ENCODE measurements at places on chromosomes 1 and 21. TPM values are rescaled to one million over a fixed set of nuclear protein-coding genes. Genes with fewer than 3 reads are reported as not detected.

DNA sequence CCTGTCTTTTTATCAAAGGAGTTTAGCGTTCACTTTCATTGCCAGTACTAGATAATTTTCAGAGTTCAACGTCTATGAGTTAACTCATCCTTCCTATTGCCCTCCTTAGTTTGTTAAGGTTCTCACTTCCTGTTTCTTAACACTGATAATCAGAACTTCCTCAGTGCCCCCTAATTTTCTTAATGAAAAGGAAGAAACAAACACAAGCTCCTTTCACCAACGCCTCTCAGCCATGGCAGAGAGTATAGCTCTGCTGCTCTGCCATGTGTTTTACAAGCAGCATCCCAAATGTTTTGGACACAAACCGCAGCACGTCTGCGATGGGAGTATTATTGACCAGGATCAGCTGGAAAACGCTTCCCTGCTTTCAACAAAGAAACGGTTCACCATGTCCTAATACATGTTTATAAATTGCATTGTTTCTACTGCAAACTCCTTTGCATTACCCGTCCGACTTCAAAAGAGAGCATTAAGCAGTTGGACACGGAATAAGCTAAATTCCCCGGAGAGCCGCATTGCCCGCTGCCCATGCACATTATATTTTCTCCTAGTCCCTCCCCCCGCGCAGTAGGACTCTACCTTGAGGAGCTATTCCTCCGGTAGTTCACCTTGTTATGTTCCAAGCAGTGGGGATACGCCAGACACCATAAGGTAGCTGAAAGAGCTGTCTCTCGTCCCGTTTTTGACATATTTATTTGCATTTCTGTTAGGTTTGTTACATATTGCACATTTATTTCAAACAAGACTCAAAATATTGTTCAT, 561 bp downstream of the OLFM3 start:
- DNase-seq = no peak

- DNase-seq = no peak
These were observed 2.9 kb upstream of the OLIG1 start for GRCh38 chr21:33067043-33067442.

LCK gene
- polyA plus RNA-seq = 0.16 TPM

DNA sequence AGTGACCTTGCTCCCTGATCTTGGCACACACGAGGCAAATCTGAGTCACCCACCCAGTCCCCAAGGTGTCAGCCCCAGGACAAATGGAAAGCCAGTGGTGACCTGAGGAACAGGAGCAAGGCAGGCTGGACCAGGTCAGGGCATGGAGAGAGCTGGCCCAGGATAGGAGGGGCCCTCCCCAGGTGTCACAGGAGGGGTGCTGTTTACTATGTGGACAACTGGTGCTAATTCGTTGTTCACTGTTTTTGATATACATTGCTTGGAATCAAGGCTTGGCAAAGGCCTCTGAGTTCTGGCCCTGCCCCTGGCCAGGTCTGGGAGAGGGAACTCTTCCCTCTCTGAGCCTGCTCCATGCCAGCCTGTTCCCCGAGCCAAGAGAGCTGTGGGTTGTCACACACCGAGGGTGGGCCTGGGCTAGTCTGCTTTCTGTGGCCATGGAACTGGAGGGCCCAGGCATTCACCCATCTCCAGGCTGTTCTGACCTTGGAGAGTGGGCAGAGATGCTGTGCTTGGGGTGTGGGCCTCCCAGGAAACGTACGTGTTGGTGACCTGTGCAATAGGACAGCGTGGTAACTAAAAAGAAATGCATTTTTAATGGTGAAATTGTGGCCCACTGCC, 41.8 kb downstream of the CRYAA start:
- no peak for DNase-seq

GRCh38 chr1:78045926-78046778, at the start of gene GIPC2:
TSS of gene GIPC2 (plus strand) at chr1:78045966. CDS start at chr1:78046095, 129 bp downstream.
- no peak for DNase-seq

GRCh38 chr1:171298696-171299095, 15.3 kb upstream of the FMO4 start:
- DNase-seq = no peak

MTMR11 gene
- 15.6 TPM for polyA plus RNA-seq

DNA sequence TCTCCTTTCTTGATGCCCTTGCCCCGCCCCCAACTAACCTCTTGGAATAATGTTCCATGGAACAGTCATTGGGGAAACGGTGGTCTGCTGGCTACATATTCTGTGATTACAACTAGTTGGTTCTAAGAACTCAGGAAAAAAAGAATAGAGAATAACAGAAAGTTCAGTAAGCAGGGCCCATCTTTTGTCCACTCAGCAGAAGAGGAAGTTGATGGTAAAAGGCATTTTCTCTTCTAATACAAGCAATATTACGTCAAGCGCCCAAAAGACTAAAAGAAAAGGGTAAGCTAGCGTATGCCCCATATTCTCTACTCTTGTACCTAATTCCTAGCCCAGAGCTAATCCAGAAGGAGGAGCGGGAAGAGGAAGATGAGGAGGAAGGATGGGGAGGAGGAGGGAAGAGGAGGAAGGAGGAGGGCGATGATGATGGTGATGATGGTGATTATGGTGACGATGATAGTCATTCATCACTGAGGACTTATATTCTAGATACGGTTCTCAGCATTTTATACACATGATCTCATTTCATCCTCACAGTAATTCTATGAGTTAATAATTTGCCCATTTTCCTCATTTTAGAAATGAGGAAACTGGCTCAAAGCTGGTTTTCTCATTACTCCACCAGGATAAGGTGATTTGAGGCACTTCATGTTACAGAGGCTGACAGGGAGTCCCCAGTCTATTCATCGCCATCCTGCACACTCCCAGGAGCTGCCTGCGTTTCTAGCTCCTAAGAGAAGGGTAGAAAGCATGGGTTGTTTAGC, 76.6 kb upstream of the EFHD2 start:
- no peak for DNase-seq

DNA sequence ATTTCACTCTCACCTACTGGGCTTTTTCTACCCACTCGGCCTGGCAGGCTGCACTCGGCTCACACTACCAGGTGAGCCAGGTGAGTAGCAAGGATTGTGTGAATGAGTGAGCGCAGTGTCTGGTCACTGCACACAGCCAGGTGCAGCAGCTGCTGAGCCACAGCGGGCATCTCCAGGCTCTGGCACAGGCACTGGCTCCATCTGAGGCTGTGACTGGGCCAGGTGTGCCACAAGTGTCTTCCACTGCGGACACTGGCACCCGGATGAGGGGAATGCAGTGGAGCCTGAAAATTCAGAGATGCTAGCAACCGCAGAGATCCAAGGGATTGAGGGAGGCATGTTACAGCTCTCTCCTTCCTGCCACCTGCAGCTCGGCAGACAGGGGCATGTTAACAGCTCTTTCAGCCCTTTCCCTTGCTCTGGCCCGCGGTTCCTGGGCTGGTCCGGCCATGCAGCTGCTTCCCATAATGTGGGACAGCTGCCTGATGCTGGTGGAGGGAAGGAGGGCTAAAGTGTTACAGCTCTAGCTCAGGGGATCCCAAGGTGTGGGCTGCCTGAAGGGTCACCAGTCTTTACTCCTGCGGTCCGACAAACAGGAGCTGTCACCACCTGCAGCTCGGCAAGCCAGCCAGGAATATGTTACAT, 1038.3 kb downstream of the AMY1C start:
- no peak for DNase-seq

NOL9 gene
- polyA plus RNA-seq = 13.7 TPM

USH2A gene
- under 0.01 TPM for polyA plus RNA-seq

- no peak for DNase-seq
These were observed 14.4 kb downstream of the PLOD1 start for GRCh38 chr1:11948822-11949458.

CNKSR1 gene
- 20.2 TPM for polyA plus RNA-seq

- DNase-seq = peak; percentile 1
These were observed 61.1 kb downstream of the HNRNPR start for GRCh38 chr1:23282957-23283356.

DNA sequence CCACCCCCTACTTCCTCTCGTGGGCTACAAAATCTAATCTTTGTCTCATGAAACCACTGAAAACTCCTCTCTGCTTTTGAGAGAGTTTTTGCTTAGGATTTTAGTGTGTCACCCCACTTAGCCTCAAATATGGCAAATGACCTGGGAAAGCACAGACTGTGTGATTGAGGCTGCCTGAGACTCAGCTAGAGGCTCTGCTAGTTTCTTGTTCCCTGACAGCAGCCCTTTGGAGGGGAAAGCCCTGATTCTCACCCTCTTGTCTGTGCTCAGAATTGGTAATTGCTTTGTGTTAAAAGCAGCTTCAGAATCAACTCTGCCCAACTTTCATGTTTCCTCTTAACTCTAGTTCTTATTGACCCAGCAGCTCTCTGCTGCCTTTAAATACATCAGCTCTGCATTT, 85.6 kb upstream of the ZP4 start:
- no peak for DNase-seq

- DNase-seq = no peak
These were observed 486.3 kb downstream of the PTPRU start for GRCh38 chr1:29722598-29722997.

GRCh38 chr1:103761896-103762295, 12.2 kb downstream of the AMY1C start:
- DNase-seq = no peak

- DNase-seq = no peak
These were observed 18.2 kb upstream of the STMN1 start for GRCh38 chr1:25924454-25924853.

GRCh38 chr1:85467036-85467435, 2.1 kb upstream of the DDAH1 start:
- DNase-seq = no peak

- DNase-seq = no peak
These were observed 42.5 kb upstream of the POFUT2 start for GRCh38 chr21:45330075-45330781.

DNA sequence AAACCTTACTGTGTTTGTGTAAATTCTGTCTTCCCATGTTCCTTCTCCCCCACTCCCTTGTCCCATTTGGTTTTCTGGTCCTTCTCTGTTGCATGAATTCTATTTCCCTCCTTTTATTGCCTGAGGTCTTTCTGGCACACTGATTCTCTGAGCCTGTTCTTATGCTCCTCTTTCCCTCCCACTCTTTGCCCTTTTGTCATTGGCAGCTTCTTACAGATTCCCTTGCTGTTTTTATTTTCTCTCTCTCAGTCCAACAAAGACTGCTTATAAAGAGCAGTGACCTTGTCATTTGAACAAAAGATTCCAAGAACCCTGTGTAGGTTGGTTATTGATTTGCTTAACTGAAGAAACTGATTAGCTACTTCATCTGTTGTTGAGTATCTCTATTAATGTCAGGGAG, 49.7 kb downstream of the GPR52 start:
- no peak for DNase-seq

DNA sequence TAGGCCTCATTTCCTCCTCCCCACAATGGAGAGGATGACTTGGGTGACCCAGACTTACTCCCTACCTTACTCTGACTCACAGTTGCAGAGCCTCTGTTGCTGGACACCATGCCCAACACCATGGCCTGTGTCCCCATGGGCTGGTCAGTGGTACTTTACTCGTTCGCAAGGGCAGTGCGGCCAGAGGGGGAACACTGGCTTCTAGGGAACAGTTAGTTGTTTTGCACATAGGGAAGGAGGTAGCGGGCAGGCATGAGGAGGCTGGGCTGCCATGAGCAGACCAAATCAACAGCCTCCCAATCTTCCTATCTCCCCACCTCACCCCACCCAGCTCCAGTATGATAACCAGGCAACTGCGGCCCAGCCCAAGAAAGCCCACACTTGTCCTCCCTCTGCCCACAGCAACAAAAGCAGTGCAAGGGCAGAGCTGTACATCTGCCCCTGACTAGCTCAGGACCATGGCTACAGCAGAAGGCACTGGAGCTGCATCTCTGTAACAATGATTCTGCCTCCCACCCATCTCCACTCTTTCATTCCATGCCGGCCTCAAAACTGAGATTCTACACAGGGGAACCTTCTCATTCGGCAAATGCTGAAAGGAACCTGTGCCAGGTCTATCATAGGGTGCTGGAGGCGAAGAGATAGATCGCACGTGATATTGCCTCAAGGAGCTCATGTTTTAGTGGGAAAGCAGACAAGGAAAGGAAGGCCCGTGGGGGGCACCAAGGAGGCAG, 18.6 kb downstream of the TAL1 start:
- DNase-seq = no peak

NBPF12 gene
- polyA plus RNA-seq = 6.4 TPM

- DNase-seq = no peak
These were observed 111.4 kb downstream of the TBX19 start for GRCh38 chr1:168391851-168392681.

GRCh38 chr1:16006010-16006409, 2.0 kb downstream of the SRARP start:
- no peak for DNase-seq

RPTN gene
- polyA plus RNA-seq = 0.64 TPM

- no peak for DNase-seq
These were observed 42.7 kb downstream of the SPATA46 start for GRCh38 chr1:162333991-162334390.

- DNase-seq = no peak
These were observed 92.9 kb upstream of the IVNS1ABP start for GRCh38 chr1:185409763-185410528.

GRCh38 chr1:160708118-160708517, 3.5 kb downstream of the CD48 start:
- DNase-seq = no peak

- DNase-seq = no peak
These were observed 339.6 kb downstream of the PDE4B start for GRCh38 chr1:66132324-66132723.

DNA sequence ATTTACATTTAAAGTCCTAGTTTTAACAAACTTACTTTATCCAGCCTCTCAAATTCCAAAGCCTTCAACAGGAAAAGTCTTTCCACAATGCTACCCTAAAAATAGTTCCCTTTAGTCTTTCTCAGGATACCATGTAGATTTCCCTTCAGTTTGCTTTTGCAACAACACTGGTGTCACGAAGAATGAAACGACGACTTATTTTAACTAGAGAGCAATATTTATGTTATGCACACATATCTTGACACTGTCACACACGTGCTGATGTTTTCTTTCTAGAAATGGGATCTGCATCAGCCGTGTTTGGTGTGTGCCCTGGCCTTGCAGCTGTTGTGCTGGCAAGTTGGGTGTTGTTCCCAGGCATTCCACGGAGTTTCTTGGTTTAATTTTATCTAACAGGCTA, 75.5 kb downstream of the SIPA1L2 start:
- no peak for DNase-seq

CD164L2 gene
- 2.7 TPM for polyA plus RNA-seq

- DNase-seq = no peak
These were observed 110.3 kb upstream of the TRABD2B start for GRCh38 chr1:48107516-48107915.

DNA sequence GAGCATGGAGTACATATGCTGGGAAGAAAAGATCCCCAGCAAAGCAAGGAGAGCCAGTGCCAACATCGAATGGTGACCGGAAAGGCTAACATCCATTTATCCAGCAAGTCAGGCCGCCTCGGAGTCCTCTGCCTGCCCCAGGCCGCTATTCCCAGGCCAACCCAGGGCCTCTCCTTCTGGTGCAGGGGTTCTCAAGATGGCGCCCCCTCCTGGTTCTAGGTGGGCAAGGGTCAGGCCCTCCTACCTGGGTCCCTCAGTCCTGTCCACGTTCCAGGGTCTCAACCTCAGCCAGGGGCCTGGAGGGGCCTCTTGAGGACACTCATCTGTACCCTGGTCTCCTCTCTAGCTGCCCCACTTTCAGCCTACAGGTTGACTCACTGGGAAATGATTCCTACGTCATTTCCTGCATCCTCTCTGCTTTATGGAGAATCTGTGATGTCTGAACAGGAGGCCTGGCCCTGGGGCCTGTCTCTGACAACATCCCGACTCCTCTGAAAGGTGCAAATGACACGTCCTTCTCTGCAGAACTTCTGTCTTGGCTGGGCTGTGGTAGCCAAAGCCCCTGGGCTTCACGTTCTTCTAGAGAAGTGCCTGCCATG, 145.3 kb downstream of the PSMG1 start:
- DNase-seq = no peak

Measured in keratinocyte (primary cell).